ENCODE measurements at places on chromosomes 13 and 19. TPM values are rescaled to one million over a fixed set of nuclear protein-coding genes. Genes with fewer than 3 reads are reported as not detected.

SMIM24 gene
- total RNA-seq = not detected

TUBB4A gene
- 3.0 TPM for total RNA-seq

SLC35E1 gene
- 61.7 TPM for total RNA-seq

SLC10A2 gene
- not detected for total RNA-seq

ZNF331 gene
- total RNA-seq = 17.9 TPM

EFNA2 gene
- total RNA-seq = not detected

FAM216B gene
- not detected for total RNA-seq

DNA sequence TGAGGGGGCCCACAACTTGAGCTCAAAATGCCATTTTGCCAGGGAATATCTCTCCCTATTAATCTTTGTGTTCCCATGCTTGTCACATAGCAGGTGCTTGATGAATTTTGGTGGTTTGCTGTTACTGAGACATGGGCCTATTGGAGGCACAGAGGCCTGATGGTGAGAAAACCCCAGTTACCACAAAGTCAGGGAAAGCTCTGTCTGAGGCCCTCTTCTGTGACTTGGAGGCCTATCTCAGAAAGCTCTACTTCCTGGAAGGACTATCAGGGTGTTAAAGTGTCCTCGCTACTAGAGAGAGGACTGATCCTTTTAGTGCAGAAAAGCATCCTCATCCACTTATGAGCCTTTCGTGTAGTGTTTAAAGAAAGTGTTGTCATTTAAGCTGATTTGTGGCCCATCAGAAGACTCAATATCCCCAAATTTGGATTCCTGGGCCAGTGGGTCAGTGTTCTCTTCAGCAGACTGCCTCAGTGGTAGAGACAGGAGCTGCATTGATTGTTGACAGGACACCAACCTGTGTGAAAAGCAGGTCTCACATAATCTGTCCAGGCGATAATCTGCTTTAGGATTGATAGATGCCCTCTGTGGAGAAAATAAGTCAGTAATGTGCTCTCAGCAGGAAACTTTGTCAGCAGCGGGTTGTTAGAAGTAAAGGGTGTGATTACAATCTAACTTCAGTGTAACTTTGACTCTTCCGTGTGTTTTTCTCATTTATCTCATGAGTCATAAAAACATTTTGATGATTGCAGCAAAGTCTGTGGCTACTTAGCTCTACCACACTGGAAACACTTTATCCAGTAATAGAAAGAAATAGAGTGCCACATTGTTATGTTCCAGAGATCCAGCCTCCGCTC lies 121.0 kb downstream of the AKAP11 start:
- DNase-seq = peak; percentile 45

GRCh38 chr13:66853564-66853963 lies 376.6 kb downstream of the PCDH9 start:
- no peak for DNase-seq

GRCh38 chr13:113882267-113882630 lies 18.4 kb upstream of the GAS6 start:
- DNase-seq = no peak

DNA sequence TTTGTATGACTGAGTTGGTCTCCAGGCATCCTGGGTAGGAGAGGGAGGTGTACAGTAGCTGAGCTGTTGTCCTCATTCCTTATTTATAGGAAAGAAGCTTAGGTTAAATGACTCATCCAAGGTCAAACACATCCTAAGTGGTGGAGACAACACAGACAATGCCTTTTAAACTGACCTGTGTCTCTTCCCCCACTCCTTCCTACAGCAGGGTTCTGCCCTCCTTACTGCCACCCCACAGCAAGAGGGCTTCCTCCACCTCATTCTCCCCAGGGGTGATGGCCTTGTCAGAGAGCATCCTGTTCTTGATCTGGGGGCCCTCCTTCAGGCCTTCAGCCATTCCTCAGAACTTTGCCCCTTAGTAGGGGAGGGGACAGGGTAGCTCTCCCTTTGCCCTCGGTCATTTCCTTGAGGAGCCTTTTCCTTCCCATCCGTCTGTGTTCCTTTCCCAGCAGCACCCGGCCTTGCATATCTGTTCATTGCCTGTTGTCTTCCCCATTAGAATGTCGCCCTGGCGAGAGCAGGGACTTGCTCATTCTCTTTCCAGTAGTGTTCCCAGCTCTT lies 48.2 kb upstream of the GPI start:
- no peak for DNase-seq

GRCh38 chr19:5456130-5456840 lies 1.1 kb downstream of the ZNRF4 start:
- no peak for DNase-seq

GRCh38 chr19:6217752-6218334 lies 61.9 kb downstream of the MLLT1 start:
- no peak for DNase-seq

- no peak for DNase-seq
Measured at GRCh38 chr19:46390866-46391265, 22.5 kb downstream of the CCDC8 start.
